Effector CD8-positive, alpha-beta T cell (primary cell): ENCODE measurements at places on chromosomes 16 and 17.

DNA sequence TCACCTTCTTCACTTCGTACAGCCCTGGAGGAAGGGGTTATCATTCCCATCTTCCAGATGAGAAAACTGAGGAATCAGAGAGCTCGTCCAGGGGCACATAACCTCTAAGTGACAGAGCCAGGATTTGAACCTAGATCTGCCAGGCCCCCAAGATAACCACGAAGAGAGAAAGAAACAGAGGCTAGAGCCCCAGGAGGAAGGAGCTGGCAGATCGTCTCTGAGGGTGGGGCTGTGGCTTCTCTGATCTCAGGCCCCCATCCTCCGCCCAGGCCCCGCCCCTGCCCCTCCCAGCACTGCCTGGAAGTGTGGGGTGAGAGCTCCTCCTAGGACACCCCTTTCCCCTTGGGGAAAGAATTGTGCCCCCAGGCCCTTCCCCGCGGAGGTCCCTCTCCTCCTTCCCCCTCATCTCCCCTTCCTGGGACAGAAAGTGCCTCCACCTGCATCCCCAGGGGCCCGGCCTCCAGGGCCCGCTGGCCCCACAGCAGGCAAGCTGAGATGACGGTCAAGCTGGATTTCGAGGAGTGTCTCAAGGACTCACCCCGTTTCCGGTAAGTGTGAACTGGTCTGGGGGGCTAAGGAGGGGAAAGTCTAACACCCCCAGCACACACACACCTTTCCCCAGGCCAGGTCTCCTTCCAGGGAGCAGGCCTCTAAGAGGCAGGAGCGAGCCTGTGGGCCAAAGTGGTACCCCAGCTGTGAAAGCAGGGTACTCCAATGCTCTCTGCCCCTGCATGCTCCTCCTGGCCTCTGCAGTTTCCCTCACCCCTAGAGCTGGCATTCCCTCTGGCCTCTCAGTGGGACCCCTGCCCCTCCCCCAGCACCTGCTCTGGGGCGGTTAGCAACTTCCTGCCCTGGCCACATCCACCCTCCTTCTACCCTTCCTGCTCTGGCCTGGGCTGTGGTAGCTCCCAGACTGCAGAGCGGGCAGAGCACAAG is at the start of gene ACAP1:
Gene ACAP1, plus strand, starts transcription at position 290 of the 936 bp plus-strand sequence. Its CDS starts 206 bp downstream, at position 496.
- peak; percentile 76 for DNase-seq

DNA sequence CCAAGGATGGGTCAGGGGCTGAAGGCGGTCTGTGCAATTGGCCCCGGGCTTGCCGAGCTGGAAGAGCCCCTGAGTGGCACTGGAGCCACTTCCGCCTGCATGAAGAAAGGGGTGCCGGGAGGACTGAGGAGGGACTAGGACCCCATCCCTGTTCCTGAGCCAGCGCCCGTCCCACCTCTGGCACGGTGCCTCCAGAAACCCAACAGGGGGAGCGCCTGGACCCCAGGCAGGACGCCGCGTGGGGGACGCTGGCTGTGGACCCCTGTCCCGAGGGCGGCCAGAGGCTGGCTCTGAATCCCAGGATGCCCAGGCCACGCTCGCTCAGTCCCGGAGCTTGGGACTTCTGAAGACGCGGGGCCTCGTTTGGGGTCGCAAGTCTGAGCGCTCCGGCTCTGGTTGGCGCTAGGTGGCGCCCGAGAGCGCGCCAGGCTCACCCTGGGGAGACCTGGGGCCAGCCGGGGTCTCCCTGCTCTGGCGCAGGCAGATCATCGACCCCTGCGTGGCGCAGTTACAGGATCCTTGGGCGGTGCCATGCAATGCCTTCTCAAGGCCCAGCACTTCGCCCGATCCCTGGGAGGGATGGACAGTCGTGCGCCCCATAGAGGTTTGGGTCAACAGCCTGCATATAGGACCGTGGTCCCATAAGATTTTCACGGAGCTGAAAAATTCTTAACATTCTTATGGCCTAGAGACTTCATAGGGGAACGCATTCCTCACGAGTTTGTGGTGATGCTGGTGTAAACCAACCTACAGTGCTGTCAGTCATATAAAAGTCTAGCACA is 58.5 kb upstream of the CREBBP start:
- peak; percentile 52 for DNase-seq

DNA sequence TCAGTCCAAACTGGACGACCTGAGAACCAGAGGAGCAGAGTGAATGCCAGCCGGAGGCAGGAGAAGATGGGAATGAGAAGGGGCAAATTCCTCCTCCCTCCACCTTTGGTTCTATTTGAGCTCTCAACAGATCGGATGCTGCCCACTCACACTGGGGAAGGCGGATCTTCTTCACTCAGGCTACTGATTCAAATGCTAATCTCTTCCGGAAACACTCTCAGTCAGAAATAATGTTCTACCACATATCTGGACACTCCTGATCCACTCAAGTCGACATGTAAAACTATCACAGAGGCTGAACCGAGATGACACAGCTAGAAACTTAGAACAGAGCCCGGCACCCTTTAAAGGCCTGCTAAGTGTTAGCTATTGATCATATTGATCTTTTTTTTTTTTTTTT is 57.4 kb upstream of the GRIN2A start:
- DNase-seq, result no peak

GRCh38 chr16:761625-762513 is 1.3 kb downstream of the MSLN start:
- no peak for DNase-seq

DNA sequence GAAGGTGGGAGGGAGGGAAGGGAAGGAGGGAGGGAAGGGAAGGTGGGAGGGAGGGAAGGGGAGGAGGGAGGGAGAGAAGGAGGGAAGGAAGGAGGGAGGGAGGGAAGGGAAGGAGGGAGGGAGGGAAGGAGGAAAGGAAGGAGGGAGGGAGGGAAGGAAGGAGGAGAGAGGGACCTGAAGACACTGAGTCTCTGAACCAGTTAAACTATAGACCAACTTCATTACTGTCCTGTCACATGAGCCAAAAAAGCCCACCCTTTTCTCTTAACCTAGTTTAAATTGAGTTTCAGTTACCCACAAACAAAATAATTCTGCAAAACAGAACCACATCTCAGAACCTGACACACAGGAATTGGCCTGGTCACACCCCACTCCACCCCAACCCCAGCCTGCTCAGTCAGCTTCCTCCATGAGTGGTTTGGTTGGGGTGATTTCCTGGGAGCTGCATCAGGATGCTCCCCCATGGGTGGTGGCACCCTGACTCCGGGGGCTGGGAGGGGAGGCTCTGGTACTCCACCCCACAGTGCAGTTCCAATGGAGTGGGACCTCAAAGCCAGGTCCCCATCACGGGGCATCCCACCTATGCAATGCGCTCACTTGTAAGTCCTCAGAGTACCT is 4.7 kb upstream of the PRR29 start:
- DNase-seq, result no peak

DNA sequence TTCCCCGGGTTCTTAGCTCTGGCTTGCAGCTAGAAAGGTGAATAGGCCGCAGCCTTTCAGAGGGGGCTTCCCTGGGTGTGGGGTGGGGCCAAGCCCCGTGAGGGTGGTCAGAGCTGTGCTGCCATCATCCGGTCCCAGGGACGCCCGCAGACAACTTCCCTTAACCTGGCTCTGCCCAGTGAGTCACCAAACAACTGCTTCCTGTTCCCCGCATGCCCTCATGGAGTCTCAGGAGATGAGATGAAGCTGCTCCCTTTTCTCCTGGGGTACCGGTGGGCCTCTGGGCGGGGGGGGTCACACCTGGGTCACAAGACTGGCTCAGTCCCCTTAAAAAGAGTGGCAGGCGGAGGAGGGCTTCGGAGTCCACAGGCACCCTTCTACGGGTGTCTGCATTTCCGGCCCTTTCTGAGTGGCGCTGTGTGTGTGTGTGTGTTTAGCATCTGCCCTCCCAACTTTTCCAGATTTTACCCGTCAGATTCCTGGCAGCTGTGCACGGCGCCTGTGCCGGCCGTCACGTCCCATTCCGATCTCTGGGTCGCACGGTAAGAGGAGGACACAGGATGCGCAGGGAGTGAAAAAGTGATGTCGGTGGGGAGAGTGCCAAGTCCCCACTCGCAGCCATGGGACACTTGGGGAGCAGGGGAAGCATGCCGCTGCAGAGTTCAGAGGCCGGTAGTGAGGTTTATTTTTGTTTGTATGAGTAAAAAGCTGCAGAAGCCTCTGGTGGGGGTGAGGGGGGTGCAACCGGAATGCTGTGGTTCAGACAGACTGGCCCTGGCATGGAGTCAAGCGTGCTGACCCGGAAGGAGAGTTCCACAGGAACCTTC is 16.8 kb downstream of the HIC1 start:
- no peak for DNase-seq

DNA sequence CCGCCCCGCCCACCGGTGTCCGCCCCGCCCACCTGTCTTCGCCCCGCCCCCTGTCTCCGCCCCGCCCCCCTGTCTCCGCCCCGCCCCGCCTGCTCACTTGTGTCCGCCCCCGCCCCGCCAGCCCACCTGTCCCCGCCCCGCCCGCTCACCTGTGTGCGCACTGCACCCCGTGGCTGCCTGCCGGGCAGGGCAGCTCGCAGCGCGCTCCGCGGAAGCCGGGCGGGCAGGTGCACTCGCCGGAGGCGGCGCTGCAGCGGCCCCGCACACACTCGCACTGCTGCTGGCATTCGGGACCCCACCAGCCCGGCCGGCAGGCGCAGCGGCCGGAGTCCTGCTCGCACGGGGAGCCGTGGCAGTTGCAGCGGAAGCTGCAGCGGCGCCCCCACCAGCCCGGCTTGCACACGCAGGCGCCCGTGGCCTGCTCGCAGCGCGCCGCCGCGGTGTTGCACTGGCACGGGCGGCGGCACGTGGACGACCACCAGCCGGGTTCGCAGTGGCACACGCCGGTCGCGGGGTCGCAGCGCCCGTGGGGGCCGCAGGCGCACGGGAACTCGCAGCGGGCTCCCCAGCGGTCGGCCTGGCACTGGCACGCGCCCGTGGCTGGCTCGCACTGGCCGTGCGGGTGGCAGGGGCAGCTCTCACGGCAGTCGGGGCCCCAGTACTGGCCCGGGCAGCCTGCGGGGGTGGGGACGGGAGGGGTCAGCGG is 2.1 kb downstream of the SCARF1 start:
- DNase-seq, result peak; percentile 66

DNA sequence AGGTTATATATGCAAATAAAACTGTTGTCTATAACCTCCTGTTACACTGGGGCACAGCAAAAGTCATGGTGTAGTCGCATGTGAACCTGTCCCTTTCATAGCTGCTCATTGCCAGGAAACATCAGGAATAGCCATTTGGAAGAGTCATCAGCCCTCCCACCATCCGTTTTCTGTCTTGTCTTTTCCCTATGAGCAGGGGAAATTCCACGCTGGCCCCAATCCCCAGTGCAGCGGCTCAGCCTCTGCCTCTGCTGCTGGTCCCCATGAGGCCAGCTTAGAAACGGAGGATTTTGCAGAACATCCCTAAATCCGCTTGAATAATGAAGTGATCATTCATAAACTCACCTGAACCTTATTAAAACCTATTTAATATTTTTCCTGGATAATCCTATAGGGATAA is 10.5 kb downstream of the MAPT start:
- no peak for DNase-seq

DNA sequence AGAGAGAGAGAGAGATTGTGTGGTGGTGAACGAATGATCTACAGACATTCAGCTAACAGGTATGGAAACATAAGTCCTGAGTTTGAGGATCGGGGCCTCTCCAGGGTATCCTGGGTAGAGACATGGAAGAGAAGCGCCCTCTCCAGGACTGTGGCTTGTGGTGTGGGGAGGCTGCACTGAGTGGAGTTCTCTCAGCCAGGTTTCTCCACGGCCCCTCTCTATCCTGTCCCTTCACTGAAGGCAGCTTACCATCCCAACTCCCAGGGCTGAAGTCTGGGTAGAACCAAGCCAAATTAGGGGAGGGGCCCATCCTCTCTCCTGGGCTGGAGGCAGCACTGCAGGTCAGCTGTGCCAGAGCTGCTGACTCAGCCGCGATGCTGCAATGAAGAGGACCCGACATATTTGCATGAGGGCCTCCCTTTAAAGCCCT is 6.2 kb downstream of the C1QL1 start:
- DNase-seq, result no peak

DNA sequence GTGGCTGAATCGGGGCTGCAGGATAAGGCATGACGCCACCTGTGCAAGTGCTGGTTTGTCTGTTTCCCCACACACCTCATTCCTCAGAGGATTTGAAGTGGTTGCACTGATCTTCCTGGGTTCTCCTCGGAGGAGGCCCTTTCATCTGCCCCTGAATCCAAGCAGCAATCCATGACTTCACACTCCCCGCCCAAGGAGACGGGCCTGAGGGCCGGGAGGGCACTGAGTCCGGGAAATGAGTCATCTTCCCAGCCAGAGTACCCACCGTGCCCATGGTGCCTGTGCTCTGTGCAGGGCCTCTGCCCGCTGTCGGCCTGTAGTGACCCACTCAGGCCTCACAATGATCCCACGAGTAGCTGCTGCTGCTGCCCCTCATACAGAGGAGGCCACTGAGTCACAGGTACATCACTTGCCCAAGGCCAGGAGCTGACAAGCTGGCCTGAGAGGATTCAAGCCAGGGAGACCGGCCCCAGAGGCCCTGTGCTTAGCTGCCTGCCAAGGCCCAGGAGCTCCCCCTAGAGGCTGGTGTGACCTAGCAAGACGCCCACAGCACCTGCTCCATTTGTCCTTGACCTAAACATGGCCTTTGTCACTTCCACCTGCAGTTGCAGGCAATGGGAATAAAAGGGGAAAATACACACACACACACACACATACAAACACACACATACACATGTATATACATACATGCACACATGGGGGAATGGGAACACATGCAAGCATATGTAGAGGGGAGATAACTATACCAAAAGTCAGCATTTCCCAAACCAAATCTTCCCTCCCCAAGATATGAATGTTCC is 240.0 kb downstream of the C16orf95 start:
- DNase-seq, result no peak

GRCh38 chr16:85407-85782 is 7.4 kb downstream of the MPG start:
- no peak for DNase-seq

GRCh38 chr17:72115781-72116525 is 4.9 kb upstream of the SOX9 start:
- no peak for DNase-seq

- no peak for DNase-seq
These were observed 1.5 kb upstream of the SOX8 start for GRCh38 chr16:979859-980594.

DNA sequence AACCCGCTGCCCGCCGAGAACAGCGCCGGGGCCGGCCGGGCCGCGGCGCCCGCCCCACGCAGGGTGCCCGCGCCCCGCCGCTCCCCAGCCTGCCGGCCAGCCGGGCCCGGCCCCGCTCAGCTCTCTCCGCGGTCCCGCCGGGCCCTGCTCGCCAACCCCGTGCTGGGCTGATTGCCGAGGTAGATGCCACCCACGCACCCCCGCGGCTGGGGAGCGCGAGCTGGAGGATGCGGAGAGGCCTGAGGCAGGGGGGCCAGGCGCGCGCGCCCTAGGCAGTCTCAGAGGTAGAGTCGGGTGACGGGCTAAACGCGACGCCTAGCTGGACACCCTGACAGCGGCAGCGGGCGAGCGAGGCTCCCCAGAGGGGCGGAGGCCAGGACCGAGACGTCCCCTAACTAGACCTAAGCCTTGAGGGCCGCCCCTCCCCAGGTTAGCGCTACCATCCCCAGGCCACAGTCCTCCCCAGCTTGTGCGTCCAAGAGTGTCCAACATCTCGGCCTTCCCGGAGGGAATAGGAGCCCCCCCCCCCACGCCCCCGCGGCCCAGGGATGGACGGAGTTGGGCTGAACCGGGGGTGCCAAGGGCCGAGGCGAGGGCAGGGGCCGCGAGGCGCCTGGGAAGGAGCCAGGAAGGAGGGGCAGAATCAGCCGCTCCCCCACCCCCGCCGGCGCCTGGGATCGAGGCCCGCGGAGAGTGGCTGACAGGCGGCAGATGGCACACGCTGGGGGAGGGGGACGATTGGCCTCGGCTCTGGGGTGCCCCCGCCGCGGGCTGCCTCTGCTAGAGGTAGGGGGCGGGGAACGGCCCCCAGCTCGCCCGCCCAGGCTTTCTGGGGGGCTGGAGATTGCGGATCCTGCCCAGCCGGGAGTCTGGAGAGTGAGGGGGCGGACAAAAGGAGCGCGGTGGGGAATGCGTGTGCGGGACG is 2.5 kb upstream of the ZNF423 start:
- DNase-seq, result no peak
